Right atrium auricular region (tissue), 2 donors: ENCODE measurements at places on chromosomes 1 and 21.

- H3K4me3 ChIP-seq = no peak overlapping the region
- H3K36me3 ChIP-seq = no peaks in the 10 kb centered on the region
- peaks cover 84% of the 10 kb centered on the region for H3K27me3 ChIP-seq
Measured at GRCh38 chr21:36695671-36696389, 3.1 kb upstream of the SIM2 start.

DNA sequence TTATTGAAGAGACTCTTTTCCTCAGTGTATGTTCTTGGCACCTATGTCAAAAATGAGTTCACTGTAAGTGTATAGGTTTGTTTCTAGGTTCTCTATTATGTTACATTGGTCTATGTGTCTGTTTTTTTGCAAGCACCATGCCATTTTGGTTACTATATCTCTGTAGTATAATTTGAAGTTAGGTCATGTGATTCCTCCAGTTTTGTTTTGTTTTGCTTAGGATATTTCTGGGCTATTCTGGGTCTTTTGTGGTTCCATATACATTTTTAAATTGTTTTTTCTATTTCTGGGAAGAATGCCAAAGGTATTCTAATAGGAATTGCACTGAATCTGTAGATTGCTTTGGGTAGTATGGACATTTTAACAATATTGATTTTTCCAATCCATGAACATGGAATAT, 13.2 kb downstream of the TMED5 start:
- no peaks in the 10 kb centered on the region for H3K27me3 ChIP-seq
- H3K36me3 ChIP-seq = no peaks in the 10 kb centered on the region
- H3K27ac ChIP-seq = no peak overlapping the region
- no peak for DNase-seq
- no peak overlapping the region for H3K4me3 ChIP-seq

- H3K4me1 ChIP-seq = no peaks in the 10 kb centered on the region
- no peak overlapping the region for H3K4me3 ChIP-seq
- no peak overlapping the region for H3K27ac ChIP-seq
- no peaks in the 10 kb centered on the region for H3K36me3 ChIP-seq
Measured at GRCh38 chr1:110196917-110197765, 13.0 kb upstream of the KCNC4 start.

- no peak overlapping the region for H3K4me3 ChIP-seq
- no peak overlapping the region for H3K27ac ChIP-seq
- H3K4me1 ChIP-seq = no peaks in the 10 kb centered on the region
- H3K36me3 ChIP-seq = peaks cover 49% of the 10 kb centered on the region
Measured at GRCh38 chr1:223783676-223784075, 62.1 kb downstream of the TP53BP2 start.

DNA sequence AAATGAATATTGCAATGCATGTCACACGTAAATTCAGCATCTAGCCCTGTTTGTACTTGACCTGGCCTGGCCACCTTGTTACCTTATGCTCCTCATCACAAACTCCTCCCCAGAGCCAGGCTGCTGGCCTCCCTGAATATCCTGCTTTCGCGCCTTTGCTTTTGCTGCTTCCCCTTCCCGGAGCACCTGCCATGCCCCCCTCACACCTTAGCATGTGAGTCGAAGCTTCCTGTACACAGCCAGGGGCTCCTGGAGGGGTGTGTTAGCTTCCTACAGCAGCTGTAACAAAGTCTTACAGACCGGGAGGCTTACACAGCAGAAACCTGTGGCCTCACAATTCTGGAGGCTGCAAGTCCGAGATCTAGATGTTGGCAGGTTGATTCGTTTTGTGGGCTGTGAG, 60.1 kb downstream of the TLR5 start:
- no peak overlapping the region for H3K4me3 ChIP-seq
- H3K27me3 ChIP-seq = no peaks in the 10 kb centered on the region
- H3K4me1 ChIP-seq = peaks cover 9% of the 10 kb centered on the region
- no peaks in the 10 kb centered on the region for H3K36me3 ChIP-seq
